SK-N-SH treated with all-trans-retinoic acid at 6 μM for 48 hours (cell line): ENCODE measurements at places on chromosomes 6 and 20.
A peak's percentile ranks its signal among the peaks of the same experiment; 100 is the strongest.

DNA sequence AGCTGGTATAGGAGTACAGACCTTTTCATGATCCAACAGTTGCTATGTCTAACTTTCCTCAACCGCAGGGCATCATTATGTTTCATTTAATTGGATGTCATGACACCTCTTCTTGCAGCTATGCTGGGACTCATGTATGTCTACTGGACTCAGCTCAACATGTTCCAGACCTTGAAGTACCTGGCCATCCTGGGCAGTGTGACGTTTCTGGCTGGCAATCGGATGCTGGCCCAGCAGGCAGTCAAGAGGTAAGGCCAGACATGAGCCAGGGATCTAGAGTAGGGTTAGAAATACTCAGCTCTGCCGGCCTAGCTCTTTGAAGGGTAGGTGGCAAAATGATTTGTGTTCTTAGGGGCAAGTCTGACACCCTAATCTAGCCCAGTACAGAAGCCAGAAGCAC, 25.2 kb downstream of the GHRH start:
- no peak for ATAC-seq

GRCh38 chr6:54419885-54420284, 111.6 kb downstream of the TINAG start:
- ATAC-seq, result peak; percentile 91

GRCh38 chr6:109062767-109063352, 31.8 kb downstream of the SESN1 start:
- ATAC-seq, result no peak

- ATAC-seq, result peak; percentile 89
These were observed 44.7 kb downstream of the NCOA3 start for GRCh38 chr20:47546184-47547033.

DNA sequence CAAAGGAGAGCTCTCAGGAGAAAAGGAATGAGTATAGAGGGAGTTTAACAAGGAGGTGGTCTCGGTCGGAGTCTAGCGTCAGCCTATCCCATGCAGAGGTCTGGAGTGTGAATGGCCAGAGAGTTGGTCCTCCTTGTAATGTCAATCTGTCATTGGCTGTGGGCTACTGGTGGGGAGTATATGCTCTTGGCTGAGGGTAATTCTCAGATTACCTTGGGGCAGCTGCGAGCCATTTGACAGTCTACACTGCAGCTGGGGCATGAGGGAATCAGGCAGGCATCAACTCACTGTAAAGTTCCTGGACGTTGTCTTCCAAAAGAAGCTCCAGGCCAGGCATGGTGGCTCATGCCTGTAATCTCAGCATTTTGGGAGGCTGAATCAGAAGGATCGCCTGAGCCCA, 48.1 kb downstream of the EBF4 start:
- ATAC-seq, result no peak

GRCh38 chr6:65450451-65450850, 256.6 kb downstream of the EYS start:
- ATAC-seq, result no peak

DNA sequence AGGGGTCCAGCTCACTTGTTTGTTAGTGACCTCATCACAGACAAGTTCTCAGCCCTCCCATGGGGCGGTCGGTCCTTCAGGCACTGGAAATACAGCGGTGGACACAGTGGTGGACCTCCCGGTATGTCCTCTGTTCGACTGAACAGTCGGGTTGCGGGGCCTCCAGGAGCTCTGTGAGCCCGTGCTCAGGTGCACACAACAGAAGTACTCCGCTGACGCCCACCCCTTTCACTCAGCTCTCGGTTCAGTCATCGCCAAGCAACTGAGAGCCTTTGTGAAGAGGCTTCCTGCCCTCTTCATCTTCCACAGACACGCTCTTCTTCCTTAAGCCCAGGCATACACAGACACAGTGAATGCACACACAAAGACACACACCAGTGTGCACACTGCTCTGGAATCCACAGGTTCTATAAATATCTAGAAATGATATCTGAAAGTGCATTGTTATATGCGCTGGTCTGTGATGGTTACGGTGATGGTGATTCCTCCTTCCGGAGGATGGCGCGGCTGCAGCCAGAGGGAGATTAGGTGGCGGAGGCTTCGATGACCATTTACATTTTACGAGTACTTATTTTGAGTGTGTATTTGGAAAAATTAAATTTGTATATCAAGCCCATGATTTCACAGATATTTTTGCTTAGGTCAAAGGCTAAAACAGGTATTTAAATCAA, 46.8 kb upstream of the BHLHE23 start:
- no peak for ATAC-seq

DNA sequence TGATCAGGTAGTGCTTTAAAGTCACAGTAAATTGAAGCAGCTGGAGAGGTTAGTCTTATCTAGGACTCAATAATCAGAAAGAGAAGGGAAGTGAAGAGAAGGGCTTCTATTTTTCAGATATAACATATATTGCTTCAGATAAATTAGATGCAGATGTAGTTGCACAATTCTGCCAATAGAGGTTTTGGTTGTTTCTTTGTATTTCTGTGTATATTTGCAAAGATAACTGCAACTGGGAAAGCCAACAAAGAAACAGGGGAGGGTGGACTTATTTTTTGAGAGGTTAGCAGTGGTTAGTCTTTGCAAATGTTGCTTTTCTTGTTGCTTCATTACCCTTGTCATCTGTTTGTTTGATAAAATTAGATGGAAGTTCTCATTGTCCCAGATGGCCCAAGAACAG, 106.6 kb downstream of the ADGRG6 start:
- ATAC-seq, result no peak

DNA sequence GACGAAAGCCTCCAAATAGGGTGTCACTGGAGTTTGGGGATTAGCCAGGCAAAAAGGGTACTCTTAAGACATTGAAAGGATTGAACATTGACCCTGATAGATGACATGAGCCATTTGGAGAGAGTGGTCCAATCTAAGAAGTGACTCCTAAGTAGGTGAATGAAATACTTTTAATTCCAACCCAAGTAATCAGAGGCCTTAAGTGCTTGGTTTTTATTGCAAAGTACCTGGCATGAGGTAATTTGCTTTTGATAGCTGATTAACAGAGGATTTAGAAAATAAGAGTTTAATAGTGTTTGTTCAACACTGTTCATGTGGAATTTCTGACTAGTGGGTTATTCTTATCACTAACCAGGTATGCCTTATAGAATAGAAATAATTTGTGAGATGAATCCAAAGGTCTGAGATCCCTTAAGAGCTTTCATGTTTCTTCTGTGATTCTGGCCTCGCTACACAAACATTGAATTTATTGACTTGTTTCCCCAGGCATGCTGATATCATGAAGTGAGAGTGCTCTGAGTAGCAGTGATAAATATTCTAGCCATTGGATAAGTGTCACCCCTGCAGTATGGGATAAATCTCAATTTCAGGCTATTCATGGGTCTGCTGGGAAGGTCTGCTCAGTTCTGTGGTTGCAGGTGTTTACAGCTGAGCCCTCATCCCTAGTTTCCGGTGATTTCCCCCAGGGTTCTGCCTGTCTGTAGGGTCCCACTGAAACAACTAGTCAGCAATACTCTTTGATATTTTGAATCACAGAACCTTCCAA, 6.5 kb downstream of the NCOA7 start:
- no peak for ATAC-seq

- ATAC-seq, result no peak
These were observed 72.0 kb downstream of the SYNJ2 start for GRCh38 chr6:158053377-158054313.

GRCh38 chr6:139027620-139028182, 844 bp upstream of the ABRACL start:
- no peak for ATAC-seq

- ATAC-seq, result no peak; the same call in 2 of the 3 replicates
These were observed 71.8 kb upstream of the HINT3 start for GRCh38 chr6:125884634-125885371.

- no peak for ATAC-seq
These were observed 42.6 kb upstream of the PREP start for GRCh38 chr6:105445481-105445880.

DNA sequence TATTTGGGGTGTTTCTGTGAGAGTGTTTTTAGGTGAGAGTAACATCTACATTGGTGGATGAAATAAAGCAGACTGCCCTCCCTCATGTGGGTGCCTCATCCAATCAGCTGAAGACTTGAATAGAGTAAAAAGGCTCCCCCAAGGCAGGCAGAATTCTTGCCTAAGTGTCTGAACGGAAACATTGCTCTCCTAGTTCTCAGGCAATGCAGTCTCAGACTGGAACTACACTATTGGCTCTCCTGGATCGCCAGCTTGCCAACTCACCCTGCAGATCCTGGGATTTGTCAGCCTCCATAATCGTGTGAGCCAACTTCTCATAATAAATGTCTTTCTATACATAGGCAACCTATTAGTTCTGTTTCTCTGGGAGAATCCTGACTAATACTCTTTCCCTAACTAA, 5.5 kb upstream of the TMEM170B start:
- no peak for ATAC-seq

- no peak; the same call in 2 of the 3 replicates for ATAC-seq
These were observed 2.4 kb downstream of the COL20A1 start for GRCh38 chr20:63295422-63295821.

- peak; percentile 12 for ATAC-seq
These were observed 278 bp downstream of the UST start for GRCh38 chr6:148747145-148747470.

DNA sequence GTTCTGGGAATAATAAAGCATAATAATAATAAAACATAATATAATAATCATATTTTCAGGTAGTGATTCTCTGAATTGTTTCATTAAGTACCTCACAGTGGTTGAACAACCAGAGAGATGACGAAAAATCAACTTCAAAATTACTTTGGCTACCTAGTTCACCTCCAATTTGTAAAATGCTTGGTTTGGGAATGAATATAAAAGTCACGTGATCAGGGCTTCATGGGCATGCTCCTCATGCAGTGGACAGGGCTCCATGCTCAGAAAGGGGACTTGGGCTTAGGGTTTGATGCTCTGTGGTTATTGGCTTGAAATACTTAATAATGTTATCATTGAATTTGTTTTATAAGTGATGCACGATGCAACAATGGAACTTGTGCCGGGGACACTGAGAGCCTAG, 58.2 kb downstream of the HAO1 start:
- no peak for ATAC-seq

DNA sequence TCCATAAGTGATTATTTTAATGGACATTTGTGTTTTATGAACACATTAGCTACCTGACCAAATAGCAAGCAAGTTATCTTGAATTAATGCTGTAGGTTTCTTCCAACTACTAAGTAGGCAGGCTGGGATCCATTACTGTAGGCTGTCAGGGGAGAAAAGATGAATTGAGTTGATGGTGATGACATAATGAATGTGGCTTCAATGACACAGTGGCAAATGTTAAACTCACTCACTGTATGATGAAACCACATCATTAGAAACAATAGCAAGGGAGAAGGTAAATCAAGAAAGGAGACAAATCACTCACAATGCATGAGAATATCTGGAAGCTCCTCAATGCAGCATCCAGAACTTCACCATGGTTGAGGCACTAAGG, 529.7 kb upstream of the CITED2 start:
- ATAC-seq, result no peak

- no peak for ATAC-seq
These were observed 42.2 kb upstream of the IFNGR1 start for GRCh38 chr6:137261361-137261760.

GRCh38 chr6:149059557-149059956, 258.0 kb upstream of the TAB2 start:
- ATAC-seq, result no peak; the same call in 2 of the 3 replicates

DNA sequence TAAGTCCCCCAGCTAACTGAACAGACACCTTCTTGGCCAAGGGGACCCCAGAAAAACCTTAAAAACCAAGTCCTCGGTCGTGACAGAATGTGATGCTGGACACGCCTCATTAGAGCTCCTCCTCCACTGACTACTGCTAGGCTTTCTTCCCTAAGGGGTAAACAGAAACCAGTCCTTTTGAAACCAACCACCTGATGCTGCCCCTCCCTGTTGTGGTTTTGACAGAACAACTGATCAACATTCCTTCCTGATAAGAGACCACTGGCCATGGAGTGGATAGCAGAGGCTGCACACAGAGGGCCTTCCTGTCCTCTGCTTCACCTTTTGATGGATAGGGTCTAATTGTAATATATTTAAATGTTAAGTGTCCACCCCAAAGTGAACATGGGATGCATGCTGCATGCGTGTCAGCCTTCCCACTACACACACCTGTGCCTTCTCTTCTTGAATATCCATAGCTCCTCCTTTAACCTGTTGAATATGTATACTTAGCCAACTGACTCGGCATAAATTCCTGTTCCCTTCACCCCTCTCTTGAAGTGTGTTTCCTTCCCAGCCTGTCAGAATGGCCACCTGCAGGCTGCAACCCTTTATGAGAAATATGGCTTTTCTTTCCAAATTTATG, 27.9 kb upstream of the SLC2A12 start:
- ATAC-seq, result no peak

- ATAC-seq, result no peak
These were observed 26.7 kb downstream of the ADA start for GRCh38 chr20:44624743-44625271.

- ATAC-seq, result no peak; the same call in 2 of the 3 replicates
These were observed 13.6 kb downstream of the GLP1R start for GRCh38 chr6:39062014-39062740.
